AG09319 (cell line): ENCODE measurements at places on chromosomes 2 and 18.

GRCh38 chr2:119940856-119941255, 72.0 kb upstream of the EPB41L5 start:
- no peak for DNase-seq

DNA sequence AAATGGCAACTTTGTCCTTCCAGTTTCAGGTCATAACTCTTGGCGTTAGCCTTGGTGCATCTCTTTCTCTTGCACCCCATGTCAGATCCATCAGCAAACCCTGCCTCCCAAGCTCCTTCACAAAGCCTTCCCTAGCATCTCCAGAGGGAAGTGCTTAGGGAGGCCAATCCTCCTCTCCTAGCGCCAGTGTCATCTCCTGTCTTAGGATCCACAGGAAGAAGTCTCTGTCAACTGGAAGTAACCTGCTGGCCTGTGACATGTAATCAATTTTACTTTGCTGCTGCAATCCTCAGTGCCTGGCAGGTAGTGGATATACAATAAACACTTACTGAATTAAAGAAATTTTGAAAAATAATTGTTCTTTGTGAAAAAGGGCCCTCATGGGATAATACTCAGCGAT, 7.9 kb upstream of the DNPEP start:
- DNase-seq = no peak

GRCh38 chr2:72092111-72092510, 55.6 kb downstream of the CYP26B1 start:
- no peak for DNase-seq

GRCh38 chr18:48809365-48809764, 141.4 kb downstream of the SMAD7 start:
- no peak for DNase-seq

DNA sequence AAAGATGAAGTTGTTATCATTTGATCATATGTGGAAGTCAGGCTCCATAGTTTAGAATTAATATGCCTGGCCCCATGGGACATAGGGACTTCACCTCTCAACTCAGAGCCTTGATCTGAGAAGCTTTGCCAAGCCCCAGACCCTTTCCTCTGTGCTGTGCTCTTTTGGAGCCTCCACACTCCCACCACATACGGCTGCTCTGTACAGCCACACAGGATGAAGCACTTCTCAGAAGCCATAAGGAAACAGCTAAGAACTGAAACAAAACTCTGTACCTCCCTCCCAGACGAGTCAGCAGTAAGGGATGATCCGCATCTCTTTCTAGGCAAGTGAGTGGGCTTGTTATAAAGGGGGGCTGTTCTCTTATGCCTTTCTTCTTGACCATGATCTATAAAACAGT, 66.5 kb downstream of the CAB39 start:
- no peak for DNase-seq

DNA sequence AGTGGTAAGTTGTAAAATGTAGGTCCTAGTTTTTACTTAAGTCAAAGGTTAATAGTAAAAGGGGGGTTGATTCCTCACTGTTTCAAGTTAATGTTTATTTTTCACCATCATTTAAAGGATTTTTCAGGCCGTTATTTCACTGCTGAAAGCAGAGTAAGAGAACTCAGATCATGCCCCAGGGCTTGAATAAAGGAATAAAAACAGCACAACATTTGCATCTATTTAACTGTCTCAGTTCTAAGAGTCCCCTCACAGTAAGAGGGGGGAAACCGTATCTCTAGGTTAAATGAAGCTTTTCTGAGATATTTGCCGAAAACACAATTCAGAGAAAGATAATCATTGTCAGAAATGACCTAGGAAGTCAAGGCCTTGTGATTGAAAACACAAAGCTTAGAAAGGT, 138.2 kb upstream of the KCTD1 start:
- no peak for DNase-seq
